ENCODE measurements at places on chromosomes 2 and 18. TPM values are rescaled to one million over a fixed set of nuclear protein-coding genes. Genes with fewer than 3 reads are reported as not detected.

FNDC4 gene
- 10.9 TPM for total RNA-seq

GRCh38 chr2:167190053-167190452 is 301.8 kb downstream of the XIRP2 start:
- no peak for DNase-seq

- DNase-seq = peak; percentile 86
These were observed 228.3 kb downstream of the SRBD1 start for GRCh38 chr2:45382744-45383143.

DNA sequence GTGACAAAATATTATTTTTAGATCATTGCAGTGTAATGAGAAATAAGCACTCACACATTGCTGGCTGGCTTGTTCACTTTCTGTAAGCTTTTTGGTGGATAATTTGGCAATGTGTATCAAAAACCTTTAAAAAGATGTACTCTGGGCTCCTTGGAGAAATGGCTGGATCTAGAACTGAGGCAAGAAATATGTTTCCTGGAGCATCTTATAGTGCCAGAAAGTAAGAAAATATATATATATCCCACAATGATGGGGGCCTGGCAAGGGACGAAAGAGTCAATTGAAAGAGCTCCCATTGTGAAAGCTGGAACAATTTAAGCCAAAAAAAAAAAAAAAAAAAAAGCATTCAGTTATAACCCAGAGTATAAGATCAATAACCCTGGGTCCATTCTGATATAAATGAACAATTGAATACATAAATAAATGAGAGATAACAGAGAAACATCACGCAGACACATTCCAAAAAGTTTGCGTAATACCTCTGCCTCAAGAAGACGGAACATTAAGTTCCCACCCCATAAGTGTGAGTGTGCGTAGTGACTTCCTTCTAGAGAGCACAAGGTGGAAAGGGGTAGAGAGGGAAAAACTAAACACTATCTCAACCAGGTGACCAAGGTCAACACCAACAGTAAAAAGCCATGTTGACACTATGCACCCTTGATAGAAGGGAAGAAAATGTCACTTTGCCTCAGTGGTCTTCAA is 77.5 kb downstream of the BIN1 start:
- no peak for DNase-seq

LAMA3 gene
- 2.8 TPM for total RNA-seq

ITSN2 gene
- total RNA-seq = 39.7 TPM

TGOLN2 gene
- 62.7 TPM for total RNA-seq

- no peak for DNase-seq
These were observed 67.3 kb downstream of the APOB start for GRCh38 chr2:20976527-20976926.

PGAP1 gene
- total RNA-seq = 4.1 TPM

DNA sequence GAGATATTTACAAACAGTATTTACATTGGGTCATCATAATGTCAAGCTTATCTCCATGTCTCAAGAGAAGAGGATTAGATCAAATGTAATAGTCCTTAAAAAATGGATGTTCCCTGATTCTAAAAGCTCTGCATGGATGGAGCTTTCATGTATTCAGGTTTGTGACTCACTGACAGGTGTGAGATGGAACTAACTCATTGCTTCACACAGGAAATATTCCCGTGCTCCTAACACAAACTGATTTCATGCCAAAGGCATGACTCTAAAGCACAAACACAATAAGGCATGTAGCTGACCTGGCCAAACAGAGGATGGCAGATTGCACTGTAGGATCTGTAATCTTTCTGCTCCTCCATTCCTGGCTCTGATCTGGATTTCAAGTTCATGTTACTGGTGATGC is 110.0 kb downstream of the ALK start:
- no peak for DNase-seq

SP5 gene
- not detected for total RNA-seq

CIB4 gene
- total RNA-seq = not detected
